ENCODE measurements at places on chromosomes 1 and 21.

GRCh38 chr1:234176000-234176399 lies 197.3 kb upstream of the COA6 start:
- DNase-seq: peak; percentile 87

GRCh38 chr21:36654324-36654723 lies 44.6 kb upstream of the SIM2 start:
- no peak for DNase-seq

- peak; percentile 26 for DNase-seq
These were observed 5.8 kb upstream of the SDHB start for GRCh38 chr1:17059391-17060305.

DNA sequence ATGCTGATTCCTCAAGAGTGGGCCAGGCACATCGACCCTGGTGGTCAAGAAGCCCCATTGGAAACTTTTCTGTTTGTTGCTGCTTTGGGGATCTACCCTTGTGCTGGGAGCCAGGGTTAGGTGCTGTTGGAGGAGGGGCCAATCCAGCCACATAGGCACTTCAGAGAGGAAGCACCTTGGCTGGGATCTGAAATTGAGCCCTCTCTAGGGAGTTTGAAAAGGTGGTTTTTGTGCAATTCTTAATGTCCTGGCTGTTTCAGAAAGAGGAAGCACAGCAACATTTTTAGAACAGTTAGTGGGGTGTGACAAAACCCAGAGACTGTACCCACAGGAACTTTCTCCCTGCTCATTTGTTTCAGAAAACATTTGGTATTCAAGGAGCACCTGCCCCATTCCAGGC lies 17.2 kb upstream of the BEND5 start:
- no peak for DNase-seq

- DNase-seq: no peak
These were observed 46.1 kb upstream of the MTF2 start for GRCh38 chr1:93033029-93033428.

DNA sequence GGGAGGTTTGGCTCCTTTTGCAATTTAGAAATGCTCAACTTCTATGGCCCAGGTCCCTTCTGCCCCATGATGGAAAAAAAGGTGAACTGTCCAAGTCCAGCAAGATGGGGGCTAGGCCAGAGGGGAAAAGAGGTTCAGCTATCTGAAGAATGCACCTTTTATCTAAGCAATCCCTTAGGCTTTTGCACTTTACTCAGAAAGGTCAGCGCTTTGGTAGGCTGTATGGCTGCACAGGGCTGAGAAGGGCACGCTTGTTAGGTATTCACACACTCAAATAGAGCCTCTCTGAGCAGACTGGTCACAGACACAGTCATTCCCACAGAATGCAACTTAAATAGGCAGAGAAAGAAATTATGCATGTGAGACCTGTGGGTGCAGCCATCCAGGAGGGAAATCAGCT lies 31.0 kb downstream of the KANK4 start:
- DNase-seq: no peak

- DNase-seq: no peak
These were observed 56.8 kb upstream of the LYST start for GRCh38 chr1:235923466-235924021.

GRCh38 chr1:71087713-71088112 lies 6.9 kb upstream of the ZRANB2 start:
- DNase-seq: no peak

DNA sequence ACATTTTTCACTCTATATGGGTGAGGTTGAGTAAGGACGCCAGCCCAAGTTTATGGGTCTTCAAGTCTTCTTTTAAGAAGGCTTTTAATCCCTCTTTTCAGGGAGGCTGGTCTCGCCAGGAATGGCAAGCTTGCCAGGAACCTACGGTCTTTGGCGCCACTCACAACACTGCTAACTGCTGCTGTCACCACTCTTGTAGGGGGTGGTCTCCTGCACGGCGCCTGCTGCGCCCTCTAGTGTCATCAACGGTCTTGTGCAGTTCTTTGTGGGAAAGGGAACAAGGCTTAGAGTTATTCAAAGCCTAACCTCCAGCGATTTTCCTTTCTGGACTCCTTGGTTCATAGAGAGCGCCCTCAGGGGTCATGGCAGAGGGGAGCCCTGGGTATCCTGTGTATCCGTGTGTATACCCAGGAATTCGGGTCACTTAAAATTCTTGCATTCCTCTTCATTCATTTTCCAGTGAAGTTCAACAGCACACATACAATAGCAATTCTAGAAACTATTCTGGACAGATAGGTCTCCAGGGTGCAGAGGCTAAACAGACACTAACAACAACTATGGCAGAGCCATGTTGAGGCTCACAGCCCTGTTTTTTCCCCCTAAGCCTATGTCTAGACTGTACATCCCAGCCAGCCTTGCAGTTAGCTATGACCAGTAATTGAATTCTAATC lies 392.8 kb upstream of the CAMK1G start:
- DNase-seq: peak; percentile 18

- DNase-seq: no peak
These were observed 33.1 kb downstream of the ZBTB17 start for GRCh38 chr1:15942661-15943327.

- DNase-seq: no peak
These were observed 674.2 kb upstream of the PKN2 start for GRCh38 chr1:88009916-88010315.

- DNase-seq: no peak
These were observed 34.9 kb downstream of the PTGFRN start for GRCh38 chr1:116944613-116945012.

DNA sequence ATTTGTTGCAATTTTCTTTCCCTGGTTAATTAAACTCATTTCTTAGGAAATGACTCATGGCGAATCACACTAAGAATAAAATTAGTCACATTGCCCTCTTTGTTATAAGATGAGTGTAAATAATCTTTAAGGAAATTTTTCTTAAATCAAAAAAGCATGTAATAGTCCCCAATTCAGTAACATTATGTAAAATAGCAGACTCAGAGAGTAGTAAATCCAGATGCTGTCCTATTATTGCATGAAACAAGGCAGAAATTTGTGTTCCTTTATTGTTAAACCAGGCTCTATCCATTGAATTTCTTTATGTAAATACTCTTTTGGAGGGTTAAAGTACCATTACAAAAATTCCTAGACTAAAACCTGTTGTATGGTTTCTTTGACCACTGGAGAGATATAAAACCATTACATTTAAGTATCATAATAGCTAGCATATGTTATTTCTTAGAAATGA lies 154.5 kb upstream of the C1orf87 start:
- no peak for DNase-seq

- no peak for DNase-seq
These were observed 75.7 kb upstream of the RRP15 start for GRCh38 chr1:218209351-218209861.

- no peak for DNase-seq
These were observed 209.5 kb downstream of the ZP4 start for GRCh38 chr1:237681210-237681609.

DNA sequence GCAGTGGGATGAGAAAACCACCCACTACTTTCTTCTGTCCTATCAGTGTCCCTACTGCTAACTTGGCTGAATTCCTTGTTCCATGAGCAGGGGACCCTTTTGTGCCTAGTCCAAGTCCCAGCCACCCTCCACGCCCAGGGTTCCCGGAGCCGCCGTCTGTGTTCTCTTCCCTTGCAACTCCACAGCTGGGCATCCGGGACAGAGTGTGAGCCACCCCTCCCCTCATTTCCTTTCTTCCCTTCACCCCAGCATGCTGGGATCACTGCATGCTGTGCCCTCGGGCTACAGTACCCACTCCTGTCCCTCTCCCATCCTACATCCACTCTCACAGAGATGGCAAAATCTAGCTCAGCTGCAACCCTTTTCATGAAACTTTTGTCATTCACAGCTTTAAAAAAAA lies 44.5 kb downstream of the PGBD5 start:
- no peak for DNase-seq

DNA sequence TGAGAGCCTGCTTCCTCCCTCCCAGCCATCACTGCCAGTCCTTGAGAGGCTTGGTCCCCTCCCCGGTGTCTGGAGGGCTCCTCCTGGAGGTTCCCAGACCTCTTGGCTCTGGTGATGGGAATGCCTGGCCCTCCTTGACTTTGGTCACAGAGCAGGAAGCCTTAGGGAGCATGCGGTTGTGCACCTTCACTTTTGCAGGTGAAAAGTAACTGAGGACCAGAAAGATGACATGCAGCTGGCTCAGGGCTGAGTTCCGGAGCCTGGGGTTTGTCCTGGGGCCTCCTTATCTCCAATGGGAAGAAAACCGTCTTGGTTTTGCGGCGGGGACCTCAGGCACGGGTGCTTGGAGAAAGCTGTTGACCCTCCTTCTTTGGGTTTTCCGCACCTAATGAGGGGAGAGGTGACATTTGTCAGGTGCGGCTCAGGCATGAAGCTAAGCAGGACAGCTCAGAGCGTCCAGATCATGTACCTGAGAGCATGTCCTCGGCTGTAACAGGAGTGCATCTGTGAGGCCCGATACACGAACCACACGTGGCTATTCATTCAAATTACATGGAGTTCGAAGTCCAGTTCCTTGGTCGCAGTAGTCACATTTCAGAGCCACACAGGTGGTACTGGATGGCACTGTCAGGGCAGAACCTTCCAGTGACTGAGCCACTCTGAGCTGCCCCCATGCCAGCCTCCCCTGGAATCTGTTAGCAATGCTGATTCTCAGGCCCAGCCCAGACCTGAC lies 608 bp upstream of the MX2 start:
- DNase-seq: no peak

DNA sequence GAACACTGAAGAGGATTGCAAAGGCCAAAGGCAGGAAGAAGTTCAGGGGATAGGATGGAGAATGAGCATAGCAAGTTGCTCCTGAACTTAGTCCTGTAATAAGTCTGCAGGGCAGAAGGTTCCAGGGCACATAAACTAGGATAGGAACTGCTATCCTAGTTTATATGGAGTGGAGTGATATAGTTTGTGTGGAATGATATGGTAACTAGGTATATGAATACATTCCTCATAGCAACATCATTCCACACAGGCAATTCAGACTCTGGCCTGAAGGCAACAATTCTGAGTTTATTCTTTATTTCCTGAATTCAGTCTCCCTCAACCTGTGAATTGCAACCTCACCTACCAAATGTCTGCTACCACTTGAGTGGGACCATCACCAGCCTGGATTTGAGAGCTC lies 154.9 kb upstream of the GREM2 start:
- no peak for DNase-seq

DNA sequence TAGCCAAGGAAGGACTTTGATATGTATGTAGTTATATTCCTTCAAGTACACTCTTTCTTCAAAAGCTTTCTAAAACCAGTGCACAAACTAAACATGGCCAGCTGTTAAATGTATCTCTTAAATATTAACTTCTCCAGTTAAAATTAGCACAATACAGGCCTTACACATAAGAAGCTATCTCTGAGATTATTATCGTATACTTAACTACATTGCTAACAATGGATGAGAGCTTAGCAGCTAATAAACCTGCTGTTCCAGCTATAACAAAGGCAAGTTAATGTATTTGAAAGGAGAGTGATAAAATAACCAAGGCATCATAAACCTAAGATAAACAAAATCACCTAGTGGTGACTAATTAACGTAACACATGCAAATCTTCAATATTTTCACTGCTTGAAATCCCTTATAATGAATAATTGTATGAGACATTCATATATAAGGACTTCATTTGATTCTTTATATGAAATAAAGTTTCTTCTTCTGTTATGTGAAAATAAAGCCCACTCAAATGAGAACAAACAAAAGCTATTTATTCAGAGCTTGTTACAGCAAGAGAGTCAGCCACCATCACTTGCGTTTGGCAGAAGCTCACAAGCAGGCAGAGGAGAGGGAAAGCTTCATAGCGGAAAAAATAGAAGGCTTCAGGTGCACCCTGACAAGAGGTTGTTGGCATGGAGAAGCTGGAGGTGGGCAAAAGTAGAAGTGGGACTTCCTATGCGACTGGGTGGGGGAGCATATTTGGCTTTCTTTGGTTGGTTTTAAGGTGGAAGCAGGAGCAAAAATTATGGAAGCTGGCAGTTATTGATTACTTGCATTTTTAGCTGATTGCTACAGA lies 274.1 kb upstream of the CHRM3 start:
- DNase-seq: no peak

GRCh38 chr1:220296981-220297380 lies 24.7 kb upstream of the RAB3GAP2 start:
- DNase-seq: no peak

Data from cerebellar nuclear complex (tissue), 1 donor.